T-cell (primary cell): ENCODE measurements at places on chromosomes 4 and X.

DNA sequence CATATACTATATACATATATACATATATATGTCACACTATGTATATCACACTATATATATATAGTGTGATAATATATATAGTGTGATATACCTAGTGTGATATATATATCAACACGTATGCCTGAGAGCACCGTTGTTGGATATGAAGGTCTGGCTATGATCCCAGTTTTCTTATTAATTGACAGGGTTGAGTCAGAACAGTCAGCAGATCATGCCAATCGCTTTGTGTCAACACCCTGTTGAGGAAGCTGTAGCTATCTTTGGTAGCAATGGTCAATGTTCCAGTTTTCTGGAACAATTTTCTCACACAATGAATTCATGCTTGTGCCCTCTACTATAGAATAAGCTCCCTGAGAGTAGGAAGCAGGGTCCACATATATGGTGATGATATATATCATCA is 496.0 kb upstream of the AGA start:
- DNase-seq: no peak
- no peak overlapping the region for H3K27ac ChIP-seq
- H3K27me3 ChIP-seq: no peaks in the 10 kb centered on the region

- no peaks in the 10 kb centered on the region for H3K27me3 ChIP-seq
- no peaks in the 10 kb centered on the region for H3K4me1 ChIP-seq
- DNase-seq: no peak
- no peak overlapping the region for H3K4me3 ChIP-seq
- no peak overlapping the region for H3K27ac ChIP-seq
Observed at GRCh38 chr4:113248320-113248719, 198.9 kb downstream of the ANK2 start.

DNA sequence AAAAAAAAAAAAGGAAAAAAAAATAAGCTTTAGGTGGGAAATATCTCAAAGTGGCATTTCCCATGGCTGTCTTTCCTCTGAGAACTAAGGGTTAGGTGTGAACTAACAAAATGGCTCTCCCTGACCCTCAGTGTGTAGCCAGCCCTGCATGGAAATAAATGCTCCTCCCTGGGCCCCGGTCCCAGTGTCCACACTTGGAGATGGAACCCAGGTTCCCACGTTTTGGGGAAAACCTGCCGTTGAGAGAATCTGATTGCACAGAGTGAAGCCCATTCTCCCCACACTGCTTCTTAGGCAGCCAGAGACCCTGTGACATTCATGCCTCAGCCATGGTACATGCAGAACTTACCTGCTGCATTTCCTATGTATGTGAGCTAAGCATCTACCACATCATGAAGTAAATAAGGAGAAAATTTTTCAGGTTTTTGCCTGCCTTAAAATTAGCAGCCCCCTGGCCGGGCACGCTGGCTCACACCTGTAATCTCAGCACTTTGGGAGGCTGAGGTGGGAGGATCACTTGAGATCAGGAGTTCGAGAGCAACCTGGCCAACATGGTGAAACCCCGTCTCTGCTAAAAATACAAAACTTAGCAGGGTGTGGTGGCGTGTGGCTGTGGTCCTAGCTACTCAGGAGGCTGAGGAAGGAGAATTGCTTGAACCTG is 34.5 kb downstream of the HTT-AS start:
- no peak for DNase-seq
- H3K36me3 ChIP-seq: no peaks in the 10 kb centered on the region
- H3K27ac ChIP-seq: no peak overlapping the region
- H3K4me3 ChIP-seq: no peak overlapping the region
- H3K27me3 ChIP-seq: no peaks in the 10 kb centered on the region

DNA sequence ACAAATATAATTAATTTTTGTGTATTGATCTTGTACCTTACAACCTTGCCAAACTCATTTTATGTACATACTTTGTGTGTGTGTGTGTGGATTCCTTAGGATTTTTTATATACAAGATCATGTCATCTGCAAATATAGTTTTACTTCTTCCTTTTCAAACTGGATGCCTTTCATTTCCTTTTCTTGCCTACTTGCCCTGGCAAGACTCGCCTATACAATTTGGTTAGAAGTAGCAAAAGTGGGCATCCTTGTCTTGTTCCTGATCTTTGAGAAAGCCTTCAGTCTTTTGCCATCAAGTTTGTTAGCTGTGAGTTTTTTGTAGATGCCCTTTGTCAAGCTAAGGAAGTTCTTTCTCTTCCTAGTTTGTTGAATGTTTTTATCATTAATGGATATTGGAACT is 30.5 kb downstream of the RUFY3 start:
- no peak for DNase-seq
- no peaks in the 10 kb centered on the region for H3K27me3 ChIP-seq
- no peak overlapping the region for H3K4me3 ChIP-seq
- no peaks in the 10 kb centered on the region for H3K4me1 ChIP-seq
- no peak overlapping the region for H3K27ac ChIP-seq
- H3K36me3 ChIP-seq: no peaks in the 10 kb centered on the region

DNA sequence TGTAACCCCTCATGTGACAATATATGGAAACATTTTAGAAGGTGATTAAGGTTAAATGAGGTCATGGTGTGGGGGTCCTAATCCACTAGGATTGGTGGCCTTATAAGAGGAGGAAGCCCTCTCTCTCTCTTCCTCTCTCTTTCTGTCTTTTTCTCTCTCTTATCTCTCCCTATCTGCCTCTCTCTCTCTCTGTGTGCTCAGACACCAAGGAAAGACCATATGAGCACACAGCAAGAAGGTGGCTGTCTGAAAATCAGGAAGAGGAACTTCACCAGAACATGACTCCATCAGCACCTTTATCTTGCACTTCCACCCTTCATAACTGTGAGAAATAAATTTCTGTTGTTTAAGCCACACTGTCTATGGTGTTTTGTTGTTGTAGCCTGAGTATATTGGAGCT is 1472.2 kb downstream of the PCDH7 start:
- H3K4me1 ChIP-seq: no peaks in the 10 kb centered on the region
- H3K36me3 ChIP-seq: no peaks in the 10 kb centered on the region
- no peak overlapping the region for H3K27ac ChIP-seq
- no peaks in the 10 kb centered on the region for H3K27me3 ChIP-seq
- no peak overlapping the region for H3K4me3 ChIP-seq
